NCI-H1694 treated with DMSO at 0.1 percent for 48 hours (cell line): ENCODE measurements at places on chromosomes 7 and 10.

GRCh38 chr7:14021069-14021468 lies 31.6 kb upstream of the ETV1 start:
- DNase-seq: no peak

- DNase-seq: no peak
Measured at GRCh38 chr7:30240106-30240800, 44.1 kb upstream of the ZNRF2 start.

DNA sequence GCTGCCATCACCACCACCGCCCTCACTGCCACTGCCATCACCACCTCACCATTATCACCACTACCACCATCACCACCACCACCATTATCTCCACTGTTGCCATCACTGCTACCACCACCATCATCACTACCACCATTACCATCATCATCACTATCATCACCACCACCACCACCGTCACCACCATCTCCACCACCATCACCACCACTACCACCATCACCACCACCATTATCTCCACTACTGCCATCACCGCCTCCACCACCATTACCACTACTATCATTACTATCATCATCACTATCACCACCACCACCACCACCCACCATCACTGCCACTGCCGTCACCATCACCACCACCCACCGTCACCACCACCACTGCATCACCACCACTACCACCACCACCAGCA lies 9.9 kb upstream of the COL13A1 start:
- DNase-seq: no peak

- peak; percentile 48 for DNase-seq
Measured at GRCh38 chr7:69738396-69738951, 140.2 kb downstream of the AUTS2 start.

DNA sequence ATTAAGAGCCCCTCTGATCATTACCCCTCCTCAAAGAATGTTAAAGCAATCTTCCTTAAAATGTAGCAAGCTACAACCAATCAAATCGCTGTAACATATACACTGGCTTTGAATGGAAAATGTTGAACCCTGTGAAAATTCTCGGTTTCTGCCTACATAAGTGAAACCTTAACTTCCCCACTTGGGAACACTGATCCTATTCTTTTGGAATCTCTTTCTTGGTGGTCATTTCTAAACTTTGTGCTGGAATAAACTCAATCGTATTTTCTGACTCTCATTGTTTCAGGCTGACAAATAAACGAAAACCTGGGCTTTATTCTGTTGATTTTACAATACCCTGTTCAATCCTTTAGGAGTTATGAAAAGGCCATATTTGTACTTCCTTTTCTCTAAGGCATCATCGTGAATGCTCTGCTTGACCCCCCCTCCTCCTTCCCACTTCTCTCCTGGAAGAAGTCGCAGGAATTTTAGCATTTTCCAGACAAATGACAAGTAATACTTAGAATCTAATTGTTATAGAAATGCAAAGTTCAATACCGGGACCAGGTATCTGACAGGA lies 155.1 kb upstream of the FAM13C start:
- no peak for DNase-seq

- DNase-seq: no peak
Measured at GRCh38 chr7:25844102-25844870, 307.7 kb upstream of the NFE2L3 start.

DNA sequence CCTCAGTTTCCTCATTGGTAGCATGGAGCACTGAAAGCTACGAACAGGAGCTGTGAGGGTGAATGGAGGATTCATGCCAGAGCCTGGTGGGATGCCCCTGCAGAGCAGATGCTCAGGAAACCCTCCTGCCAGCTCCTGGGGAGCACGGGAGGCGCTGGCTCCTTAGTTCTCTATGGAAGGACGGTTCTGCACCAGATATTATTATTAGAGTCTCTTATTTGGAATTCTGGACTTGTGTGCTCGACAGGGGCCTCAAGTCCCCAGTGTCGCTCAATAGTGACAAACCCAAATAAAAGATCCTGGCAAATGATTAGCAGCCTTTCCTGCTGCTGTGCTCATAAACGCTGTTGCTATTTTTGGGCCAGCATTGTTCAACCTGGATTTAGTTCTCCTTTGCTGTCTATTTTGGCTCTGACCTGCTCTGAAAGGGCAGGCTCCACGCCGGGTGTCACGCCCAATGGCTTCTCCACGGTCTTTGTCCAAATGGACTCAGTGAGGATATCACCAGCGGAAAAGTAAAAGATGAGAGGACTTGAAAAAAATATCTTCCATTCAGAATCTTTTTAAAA lies 23.0 kb upstream of the KLF6 start:
- no peak for DNase-seq

- peak; percentile 10 for DNase-seq
Measured at GRCh38 chr7:66413379-66414114, 208.4 kb downstream of the TPST1 start.

- no peak for DNase-seq
Measured at GRCh38 chr7:44982535-44982923, 3.7 kb upstream of the MYO1G start.
